AG04449 (cell line): ENCODE measurements at places on chromosomes 2 and 18.

DNA sequence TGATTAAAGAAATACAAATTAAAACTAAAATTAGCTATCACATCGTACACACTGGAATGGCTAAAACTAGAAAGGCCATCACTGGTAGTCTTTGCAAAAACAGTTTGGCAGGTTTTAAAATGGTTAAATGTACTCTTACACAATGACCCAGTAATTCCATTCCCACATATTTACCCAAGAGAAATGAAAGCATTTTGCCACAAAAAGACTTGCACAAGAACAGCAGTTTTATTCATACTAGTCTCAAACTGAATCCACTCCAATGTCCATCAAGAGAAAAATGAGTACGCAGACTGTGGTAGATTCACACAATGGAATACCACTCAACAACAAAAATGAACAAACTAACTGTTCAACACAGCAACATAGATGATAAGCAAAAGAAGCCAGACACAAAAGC is 29.1 kb downstream of the SP140L start:
- DNase-seq = peak; percentile 16

GRCh38 chr2:190023860-190024259 is 38.7 kb downstream of the MSTN start:
- DNase-seq = peak; percentile 3

DNA sequence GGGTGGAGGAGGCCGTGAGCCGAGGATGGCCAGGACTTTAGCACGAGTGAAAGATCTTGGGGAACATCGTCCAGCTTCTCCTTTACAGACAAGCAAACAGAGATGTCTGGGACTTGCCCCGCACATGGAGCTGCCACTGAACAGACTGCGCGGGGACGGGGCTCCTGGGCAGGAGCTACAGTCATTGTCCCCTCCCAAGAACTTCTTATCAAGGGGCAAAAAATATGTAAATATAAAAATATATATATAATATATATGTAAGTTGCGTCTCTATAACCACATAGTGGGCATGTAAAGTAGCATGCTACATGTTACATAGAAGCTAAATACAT is 245.0 kb upstream of the SALL3 start:
- no peak for DNase-seq

GRCh38 chr2:151946899-151947812 is 118.9 kb upstream of the ARL5A start:
- no peak for DNase-seq

DNA sequence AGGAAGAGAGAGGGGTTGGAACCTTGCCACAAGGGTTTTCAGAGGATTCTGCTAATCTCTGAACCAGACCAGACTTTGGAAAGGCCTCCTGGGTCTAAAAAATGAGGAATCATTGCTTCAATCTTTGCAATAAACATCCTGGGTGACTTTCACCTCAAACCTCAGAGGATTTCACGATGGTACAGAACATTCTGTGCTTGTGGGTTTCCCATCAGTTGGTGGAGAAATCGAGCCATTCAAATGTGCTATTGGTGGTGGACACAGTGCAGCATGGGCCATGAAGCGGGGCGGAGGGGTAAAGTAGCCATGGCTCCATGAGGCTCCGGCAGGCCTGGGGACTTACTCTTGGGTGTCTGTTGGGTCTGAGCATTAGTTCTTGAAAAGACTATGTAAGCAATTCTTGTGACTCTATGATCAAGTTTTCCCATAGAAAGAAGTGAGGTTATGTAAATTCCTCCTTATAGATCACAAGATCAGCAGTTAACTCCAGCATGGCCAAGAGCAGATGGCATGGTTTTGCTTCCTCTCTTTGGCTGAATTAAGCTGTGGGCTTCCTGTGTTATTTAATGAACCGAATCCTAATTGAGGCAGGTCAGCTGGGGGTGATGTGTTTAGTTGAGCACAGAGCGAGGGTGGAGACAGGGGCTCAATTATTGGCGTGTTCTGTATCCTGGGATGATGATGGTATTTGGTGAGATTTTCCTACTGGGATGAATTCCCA is 1.9 kb upstream of the IL1R2 start:
- DNase-seq = no peak

DNA sequence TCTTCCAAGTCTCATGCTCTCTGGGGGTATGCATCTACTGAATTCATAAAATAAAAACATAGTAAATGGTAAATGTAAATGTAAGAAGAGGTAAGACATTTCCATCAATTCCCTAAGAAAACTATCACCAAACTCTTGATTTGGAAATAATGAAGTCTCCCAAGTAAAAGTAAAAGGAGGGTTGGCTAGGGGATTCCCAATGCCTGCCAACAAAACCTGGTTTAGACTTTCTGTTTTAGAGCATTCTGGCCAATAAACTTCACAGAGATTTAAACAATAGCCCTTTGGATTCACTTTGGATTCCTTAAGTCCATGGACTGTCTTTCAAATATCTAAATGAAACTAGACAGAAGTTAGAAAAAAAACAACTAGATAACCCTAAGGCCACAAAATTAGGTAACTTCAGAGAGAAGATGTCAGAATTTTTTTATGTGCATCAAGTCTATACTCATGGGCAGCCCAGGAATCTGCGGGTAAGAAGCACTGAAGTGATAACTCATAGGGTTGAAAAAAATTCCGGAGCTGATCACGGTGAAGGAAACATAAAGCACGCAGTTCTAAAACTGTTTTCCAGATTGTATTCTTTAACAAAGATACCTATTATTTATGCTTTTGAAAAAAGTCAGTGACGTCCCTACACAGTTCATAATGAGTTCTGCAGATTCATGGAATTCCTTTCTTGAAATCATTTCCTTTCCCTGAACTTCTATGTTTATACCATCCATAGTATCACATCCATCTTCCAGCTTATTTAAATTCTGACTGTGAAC is 263.6 kb downstream of the AFF3 start:
- peak; percentile 77 for DNase-seq

DNA sequence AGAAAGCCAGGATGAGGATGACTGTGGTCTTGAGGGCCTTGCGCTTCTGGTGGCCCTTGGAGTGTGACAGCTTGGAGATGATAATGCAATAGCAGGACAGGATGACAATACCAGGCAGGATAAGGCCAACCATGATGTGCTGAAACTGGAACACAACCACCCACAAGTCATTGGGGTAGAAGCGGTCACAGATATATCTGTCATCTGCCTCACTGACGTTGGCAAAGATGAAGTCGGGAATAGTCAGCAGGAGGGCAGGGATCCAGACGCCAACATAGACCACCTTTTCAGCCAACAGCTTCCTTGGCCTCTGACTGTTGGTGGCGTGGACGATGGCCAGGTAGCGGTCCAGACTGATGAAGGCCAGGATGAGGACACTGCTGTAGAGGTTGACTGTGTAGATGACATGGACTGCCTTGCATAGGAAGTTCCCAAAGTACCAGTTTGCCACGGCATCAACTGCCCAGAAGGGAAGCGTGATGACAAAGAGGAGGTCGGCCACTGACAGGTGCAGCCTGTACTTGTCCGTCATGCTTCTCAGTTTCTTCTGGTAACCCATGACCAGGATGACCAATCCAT is 2.7 kb downstream of the CXCR4 start:
- DNase-seq = no peak

DNA sequence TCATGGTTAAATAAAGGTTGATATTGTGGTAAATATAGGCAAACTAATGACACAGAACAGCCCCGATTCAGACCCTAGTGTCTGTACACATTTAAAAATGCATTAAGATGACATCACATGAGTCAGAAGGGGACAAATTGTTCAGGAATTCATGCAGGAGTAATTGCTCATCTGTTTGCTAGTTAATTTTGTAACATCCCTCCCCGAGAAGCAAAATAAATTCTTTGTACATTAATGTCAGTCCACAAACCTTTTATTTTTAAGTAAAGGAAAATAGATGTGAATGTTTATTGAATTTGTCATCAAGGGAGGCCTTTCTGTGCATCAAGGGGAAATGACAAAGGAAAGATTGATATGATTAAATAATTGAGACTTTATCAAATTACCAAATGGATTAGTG is 69.9 kb downstream of the SH3BP4 start:
- peak; percentile 83 for DNase-seq

- no peak for DNase-seq
Observed at GRCh38 chr2:213609570-213610170, 325.4 kb downstream of the SPAG16 start.

GRCh38 chr2:118774458-118775133 is 72.9 kb downstream of the EN1 start:
- DNase-seq = no peak

DNA sequence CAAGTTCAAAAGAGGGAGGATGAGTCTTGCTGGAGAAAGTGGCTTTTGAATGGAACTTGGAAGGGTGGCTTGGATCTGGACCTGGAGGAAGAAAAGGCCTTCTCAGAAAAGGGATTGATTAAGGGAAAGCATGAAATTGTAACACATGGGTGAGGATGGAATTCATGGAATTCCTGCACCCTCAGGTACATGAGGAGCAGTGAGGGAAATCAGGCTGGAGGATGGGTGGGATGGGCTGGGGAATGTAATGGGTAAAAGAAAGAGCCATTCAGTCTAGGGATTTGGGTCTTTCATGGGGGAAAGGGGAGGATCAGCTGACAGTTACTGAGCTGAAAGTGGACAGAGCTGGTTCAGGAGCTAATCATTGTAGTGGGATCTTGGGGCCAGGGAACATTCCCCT is 51.2 kb upstream of the HAAO start:
- DNase-seq = no peak

DNA sequence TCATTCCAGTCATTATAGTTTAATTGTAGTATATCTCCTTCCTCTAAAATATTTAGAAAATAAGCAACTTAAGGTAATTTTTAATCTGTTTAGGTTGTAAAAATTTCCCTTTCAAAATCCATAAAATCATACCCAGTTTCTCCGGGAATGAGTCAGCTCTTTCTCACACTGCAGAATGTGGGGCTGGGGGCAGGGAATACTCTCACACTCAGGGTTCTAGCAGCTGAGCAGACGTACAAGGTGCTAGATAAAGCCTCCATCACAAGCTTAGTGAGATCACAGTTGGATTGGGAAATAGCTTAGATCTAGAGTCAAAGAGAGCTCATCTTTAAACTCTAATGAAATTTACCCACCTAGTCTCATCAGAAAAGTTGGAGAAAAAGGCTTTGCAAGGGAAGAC is 79.9 kb upstream of the FAM237A start:
- no peak for DNase-seq

DNA sequence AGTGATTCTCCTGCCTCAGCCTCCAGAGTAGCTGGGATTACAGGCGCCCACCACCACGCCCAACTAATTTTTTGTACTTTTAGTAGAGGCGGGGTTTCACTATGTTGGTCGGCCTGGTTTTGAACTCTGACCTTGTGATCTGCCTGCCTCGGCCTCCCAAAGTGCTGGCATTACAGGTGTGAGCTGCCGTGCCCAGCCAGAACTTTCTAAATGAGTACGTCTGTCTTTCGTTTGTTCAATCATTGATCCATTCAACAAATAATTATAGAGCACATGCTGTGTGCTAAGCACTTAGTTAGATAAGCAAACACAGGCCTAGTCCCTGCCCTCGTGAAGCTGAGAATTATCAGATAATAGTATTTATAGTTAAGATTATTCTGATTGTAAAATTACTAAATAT is 56.5 kb downstream of the TTC39C start:
- no peak for DNase-seq
